A549 (cell line): ENCODE measurements at places on chromosomes 5 and 9. TPM values are rescaled to one million over a fixed set of nuclear protein-coding genes. Genes with fewer than 3 reads are reported as not detected.
A peak's percentile ranks its signal among the peaks of the same experiment; 100 is the strongest.

- DNase-seq = no peak
Observed at GRCh38 chr9:109074236-109074889, 45.4 kb downstream of the TMEM245 start.

GRCh38 chr9:4269872-4270271, 30.0 kb downstream of the GLIS3 start:
- no peak for DNase-seq

TUSC1 gene
- polyA plus RNA-seq = 4.3 to 6.5 TPM (median 4.8 TPM) in 3 replicates

- DNase-seq = no peak
Observed at GRCh38 chr9:36121971-36122370, 14.6 kb upstream of the GLIPR2 start.

- no peak for DNase-seq
Observed at GRCh38 chr5:96285823-96286222, 147.2 kb downstream of the PCSK1 start.

- DNase-seq = no peak
Observed at GRCh38 chr5:139246394-139246793, 47.1 kb upstream of the MATR3 start.

DNA sequence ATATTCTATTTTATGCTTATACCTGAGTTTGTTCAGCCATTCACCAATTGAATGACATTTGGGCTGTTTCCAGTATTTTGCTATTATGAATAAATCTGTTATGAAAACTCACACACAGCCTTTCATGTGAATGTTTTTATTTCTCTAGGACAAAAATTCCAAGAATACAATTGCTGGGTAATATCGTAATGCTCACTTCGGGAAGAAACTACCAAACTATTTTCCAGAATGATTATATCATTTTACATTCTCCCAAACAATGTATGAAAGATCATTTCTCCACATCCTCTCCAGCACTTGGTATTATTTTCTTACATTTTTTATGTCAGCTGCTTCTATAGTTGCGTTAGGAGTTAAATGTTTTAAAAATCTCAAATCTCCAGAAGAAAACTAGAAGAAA, 58.3 kb upstream of the LHFPL2 start:
- DNase-seq = no peak

TLX3 gene
- polyA plus RNA-seq = not detected in 3 replicates

DNA sequence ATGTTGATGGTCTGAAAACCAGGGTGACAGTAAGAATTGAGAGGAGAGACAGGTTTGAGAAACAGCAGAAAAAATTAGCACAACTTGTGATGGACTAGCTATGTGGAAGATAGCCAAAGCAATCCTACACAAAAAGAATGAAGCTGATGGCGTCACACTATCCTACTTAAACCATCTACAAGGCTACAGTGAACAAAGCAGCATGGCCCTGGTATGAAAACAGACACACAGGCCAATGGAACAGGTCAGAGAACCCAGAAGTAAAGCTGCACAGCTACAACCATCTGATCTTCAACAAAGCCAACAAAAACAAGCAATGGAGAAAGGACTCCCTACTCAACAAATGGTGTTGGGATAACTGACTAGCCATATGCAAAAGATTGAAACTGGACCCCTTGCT, 7.5 kb upstream of the UBE2R2 start:
- DNase-seq = no peak

GRCh38 chr9:14219850-14220249, 94.1 kb downstream of the NFIB start:
- no peak for DNase-seq

NRARP gene
- 1.3 to 1.4 TPM (median 1.3 TPM) in 3 replicates for polyA plus RNA-seq

PCDHGC4 gene
- polyA plus RNA-seq = 0.03 TPM in 1 of 3 replicates, not detected in the others

PFN3 gene
- polyA plus RNA-seq = not detected in 3 replicates

DNA sequence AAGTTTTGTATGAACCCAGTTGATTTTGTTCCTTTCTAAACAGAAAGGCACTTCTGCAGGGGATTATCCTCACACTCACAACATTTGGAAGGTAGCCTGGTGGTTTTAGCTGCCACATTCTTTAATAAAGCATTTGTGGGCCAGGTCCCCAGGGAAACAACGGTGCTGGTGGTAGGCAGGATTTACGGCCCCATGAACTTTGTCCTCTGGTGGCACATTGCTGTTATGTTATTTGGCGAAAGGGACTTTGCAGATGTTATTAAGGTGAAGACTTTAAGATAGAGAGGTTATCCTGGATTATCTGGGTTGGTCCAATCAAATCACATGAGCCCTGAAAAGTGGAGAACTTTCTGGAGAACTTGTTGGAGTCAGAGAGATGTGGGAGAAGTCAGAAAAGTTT, 86.3 kb upstream of the C9orf72 start:
- no peak for DNase-seq

DNA sequence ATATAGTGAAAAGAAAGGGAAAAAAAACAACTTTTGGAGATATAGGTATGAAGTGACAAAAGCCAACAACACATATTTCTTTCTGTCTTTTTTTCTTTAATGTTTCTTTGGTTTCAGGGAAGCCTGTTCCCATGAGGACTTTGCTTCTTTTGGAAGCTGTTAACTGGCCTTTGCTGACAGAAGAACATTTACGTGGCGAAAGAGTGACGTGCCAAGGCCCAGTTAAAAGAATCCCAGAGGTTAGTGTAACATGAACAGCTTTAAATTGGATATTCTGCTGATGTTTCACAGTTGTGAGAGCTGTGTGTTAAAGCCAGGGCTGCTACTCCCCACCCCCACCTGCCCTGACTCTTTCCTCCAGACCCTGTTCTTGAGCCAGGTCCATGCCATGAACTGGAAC, 275.9 kb downstream of the CRB2 start:
- no peak for DNase-seq

DNA sequence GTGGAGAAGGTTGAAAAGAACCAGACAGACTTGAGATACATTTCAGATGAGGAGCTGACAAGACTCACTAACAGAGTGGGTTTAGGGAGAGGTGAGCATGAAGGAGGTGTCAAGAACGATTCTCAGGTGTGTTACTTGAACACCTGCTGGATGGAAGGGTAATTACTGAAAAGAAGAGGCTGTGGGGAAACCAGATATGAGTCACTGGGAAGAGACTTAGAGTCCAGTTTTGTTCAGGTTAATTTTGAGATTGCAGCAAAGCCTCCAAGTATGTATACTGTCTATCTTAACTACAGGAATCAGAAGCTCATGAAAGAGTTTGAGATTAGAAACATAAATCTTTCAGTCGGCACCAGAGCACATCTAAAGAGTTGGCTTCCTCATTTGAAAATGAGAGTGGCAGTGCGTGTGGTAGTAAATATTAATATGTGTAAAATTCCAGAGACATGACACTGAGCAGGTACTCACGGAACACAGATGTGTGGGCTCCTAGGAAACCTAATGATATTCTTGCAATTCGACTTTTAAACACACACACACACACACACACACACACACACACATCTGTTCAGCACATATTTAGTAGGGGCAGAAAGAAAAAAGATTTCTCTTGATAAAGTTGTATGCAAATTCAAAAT, 197.1 kb downstream of the CDH18 start:
- DNase-seq = no peak

MARCOL gene
- 0.06 to 0.14 TPM (median 0.11 TPM) in 3 replicates for polyA plus RNA-seq

SPINK13 gene
- polyA plus RNA-seq = 0.13 TPM in 1 of 3 replicates, not detected in the others

TRIM36 gene
- polyA plus RNA-seq = 0.28 to 0.63 TPM (median 0.63 TPM) in 3 replicates

PCDHA9 gene
- polyA plus RNA-seq = 0.01 TPM in 1 of 3 replicates, not detected in the others

DNA sequence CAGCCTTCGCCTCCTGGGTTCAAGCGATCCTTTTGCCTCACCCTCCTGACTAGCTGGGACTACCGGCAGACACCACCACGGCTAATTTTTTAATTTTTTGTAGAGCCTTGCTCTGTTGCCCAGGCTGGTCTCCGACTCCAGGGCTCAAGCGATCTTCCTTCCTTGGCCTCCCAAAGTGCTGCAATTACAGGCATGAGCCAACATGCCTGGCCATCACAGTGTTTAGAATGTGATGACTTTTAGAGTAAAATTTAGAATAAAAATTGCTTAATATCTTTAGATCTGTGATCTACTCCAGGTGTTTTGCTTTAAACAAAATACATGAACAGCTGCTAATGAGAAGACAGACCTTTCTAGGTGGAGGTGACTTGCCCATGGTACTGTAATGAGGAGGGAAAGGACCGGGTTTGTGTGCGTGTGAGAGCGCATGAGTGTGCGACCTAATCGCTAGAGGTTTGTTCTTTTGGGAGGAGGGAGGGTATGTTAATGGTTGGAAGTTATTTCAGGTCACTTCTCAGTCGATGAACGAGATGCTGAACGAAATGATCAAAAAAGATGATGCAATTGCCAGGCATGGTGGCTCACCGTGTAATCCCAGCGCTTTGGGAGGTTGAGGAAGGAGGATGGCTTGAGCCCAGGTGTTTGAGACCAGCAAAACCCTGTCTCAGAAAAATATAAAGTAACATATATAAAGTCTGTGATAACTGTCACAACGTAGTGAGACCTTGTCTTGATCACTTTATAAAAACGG, 2.0 kb downstream of the CNOT6 start:
- DNase-seq = no peak

BRINP1 gene
- 0.14 to 0.45 TPM (median 0.17 TPM) in 3 replicates for polyA plus RNA-seq

GRCh38 chr5:154331924-154332323, 113.9 kb upstream of the SAP30L start:
- DNase-seq = no peak

DNA sequence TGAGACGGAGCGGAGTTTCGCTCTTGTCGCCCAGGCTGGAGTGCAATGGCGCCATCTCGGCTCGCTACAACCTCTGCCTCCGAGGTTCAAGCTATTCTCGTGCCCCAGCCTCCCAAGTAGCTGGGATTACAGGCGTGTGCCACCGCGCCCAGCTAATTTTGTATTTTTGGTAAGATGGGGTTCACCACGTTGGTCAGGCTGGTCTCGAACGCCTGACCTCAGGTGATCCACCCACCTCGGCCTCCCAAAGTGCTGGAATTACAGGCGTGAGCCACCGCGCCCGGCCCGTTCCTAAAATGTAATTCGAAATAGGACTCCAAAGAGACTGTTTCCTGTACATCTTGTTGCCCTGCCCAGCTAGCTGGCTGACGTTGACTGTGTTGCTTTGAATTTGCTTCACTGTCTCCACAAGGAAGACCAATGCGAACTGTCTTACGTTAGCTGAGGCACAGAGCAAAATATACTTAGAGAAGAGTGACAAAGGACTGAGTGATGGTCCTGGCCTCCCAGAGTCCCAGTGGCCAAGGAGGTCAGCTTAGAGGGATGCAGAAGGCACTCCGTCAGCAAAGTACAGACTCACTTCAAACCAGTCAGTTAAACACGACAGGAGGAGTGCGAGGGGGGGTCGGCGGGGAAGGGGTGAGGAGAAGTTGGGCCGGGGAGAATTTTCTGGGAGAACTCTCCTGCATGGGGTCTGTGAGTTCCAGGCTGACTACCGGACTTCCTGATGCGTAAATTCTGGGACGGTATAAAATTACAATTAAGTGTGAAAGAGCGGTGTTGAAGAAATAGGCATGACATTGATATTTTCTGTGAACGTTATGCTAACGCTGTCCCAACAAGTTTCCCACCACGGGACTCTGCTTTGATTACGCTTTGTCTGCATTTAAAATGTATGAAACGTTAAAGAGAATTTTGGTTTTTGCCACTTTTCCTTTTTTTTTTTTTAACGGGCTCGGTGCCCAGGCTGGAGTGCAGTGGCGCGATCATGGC, 6.8 kb upstream of the TRIM41 start:
- DNase-seq = peak; percentile 62

DNA sequence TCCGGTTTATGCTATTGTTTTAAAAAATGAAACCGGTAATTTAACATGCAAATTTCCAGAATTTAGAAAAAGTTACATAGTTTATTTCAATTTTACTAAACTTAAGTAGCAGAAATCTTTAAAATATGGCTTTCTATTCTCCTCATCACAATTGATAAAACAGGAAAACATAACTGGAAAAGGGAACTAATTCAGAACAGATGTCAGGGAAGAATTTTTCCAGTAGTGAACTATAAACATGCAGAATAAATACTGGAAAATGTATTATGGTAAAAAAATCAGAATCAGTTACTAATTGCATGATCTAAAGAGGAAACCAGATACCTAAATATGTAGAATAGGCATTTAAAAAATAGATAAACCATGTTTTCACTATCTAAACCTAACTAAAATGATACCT, 7.3 kb upstream of the NR4A3 start:
- no peak for DNase-seq

- DNase-seq = no peak
Observed at GRCh38 chr5:160747987-160748386, 104.0 kb downstream of the ATP10B start.

DNA sequence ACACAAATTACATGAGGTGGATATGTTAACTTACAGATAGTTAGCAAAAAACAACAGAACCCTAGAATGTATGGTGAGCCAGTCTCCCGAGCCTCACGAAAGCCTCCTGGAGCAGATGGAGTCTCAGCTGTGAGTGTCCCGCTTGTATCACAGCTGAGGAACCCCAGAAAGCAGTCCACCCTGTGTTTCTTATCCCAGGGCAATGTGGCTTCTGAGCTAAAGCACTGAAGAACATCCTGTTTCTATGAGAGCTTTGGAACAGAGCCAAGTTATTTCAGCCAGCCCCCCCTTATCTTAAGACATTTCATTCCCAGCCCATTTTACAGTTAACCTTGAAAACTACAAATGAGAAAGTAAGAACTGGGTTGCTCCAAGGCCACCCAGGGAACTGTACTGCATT, 1220.9 kb upstream of the CDH6 start:
- no peak for DNase-seq

DNA sequence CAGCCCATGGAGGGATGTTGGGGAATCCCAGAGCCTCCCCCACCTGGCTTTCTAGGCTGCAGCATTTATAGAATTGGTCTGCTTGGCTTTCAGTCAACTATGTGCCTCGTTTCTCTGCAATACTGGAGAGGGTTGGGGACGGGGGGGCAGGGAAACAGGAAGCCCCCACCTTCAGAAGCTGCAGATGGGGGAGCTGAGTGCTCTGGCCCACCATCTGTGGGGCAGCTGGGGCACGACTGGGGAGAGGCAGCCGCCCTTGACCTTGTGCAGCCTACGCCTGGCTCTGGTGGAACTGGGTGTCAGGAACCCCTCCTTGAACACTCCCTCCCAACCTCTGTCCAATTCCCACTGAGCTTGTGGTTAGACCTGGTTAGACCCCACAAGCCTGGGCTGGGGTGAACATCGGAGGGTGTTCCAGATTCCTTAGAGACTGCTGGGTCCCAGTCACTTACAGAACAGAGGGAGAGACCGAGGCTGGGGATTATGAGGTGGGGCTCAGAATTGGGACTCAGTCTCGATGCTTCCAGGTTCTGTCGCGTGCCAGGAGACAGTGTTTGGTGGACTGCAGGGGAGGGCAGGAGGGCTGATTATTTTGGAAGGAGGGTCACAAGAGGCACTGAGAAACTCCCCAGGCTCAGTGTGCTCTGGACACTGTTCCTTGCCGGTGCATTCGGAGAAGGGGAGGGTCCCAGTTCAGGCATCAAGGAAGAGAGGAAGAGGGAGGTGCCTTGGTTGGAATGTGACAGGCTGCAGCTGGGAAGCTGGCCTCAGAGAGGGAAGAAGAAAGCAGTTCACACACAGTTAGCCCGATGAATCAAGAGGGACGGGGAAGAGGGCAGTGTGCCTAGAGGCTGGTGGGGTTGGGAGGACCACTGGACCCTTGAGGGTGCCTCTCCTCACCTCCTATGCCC, 25.6 kb downstream of the COL27A1 start:
- no peak for DNase-seq

DNA sequence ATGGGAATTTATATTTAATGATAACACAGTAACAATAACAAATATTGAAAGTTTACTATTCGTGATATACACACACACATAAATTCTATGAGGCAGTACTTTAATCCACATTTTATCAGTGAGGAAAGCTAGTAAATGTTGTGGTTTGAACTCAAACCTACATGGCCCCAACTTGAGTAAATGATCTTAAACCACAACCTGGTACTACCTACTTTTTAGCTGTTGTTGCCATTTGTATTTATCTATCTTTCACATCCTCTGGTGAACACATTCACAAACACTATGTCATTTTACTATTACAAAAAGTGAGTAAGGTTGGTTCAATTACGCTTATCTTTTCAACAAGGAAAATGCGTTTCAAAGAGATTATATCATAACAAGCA, 186.1 kb downstream of the SMC2 start:
- DNase-seq = no peak
